ENCODE measurements at places on chromosomes 3 and 15. TPM values are rescaled to one million over a fixed set of nuclear protein-coding genes. Genes with fewer than 3 reads are reported as not detected.

The UBAP1L gene
- total RNA-seq = 3.3 TPM

DNA sequence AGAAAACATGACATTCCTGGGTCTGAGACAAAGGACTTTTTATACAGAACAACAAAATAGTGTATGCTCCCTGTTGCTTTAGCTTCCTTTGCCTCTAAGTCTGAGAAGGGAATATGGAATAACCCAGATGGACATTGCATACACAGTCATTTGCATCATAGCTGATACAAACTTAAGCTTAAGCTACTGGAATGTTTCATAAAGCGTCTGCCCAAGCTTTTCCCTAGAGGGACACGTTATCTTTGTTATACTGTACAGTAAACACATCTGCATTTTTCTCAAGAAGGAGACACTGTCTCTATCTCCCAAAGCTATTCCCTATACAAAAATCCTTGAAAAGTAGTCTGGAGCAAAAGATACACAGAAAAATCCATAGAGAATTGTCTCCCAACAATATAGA is 775.0 kb downstream of the DIPK2A start:
- no peak for DNase-seq

DNA sequence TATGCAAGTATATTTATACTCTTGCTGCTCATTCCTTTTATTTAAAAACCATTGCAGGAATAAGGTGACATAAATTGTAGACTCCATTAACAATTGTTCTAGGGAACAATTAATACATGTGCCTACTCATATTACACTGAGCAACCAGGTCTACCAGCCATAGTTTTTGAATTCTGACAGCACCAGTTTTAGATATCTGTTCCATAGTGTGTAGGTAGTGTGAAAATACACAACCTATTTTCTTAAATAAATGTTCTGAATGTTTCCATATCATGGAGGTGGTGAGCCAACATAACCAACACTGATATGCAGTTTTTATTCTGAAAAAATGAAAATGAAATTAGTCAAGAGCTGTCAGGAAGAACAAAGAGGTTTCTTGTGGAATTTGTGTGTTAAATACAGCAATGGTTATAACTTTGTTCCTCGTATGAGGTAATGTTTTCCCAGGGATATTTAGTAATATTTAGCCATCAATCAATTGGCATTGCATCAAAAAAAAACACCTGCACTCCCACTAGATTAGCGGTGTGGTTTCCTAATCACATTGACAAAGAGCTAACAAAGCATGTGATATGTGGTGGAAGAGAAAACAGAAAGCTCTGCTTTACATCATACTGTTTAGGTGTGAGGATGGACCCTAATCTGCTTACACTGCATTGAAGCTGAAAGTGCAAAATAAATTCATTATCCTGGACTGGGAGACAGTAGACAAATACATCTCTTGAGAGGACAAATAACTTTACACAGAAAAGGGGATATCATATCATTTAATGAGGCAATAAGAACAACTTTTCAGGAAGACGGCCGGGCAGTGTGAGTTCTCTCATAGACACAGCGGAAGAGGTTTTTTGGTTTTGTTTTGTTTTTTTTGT is 369.5 kb upstream of the THBS1 start:
- DNase-seq = no peak

GRCh38 chr3:129950318-129951046 is 24.0 kb upstream of the TRH start:
- DNase-seq = no peak

- DNase-seq = no peak
These were observed 68.0 kb upstream of the NDUFB4 start for GRCh38 chr3:120528163-120528562.

DNA sequence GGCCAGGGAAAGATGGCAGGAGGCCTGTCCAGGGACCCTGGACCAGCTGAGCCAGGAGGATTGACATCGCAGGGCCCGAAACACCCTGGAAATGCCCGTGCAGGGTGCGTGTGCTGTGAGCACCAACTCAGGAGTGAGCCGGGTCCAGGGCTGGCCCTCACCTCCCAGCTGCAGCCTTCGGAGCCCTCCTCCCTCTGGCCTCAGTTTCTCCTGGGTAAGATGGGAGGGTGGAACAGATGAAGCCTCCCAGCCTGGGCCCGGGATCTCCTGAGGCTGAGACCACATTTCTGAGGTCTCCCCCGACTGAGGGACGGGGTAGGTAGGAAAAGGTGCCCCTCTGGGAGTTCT is 5.3 kb upstream of the CALML4 start:
- DNase-seq = no peak

- DNase-seq = no peak
These were observed 262.6 kb upstream of the ZNF385D start for GRCh38 chr3:22013641-22014040.

DNA sequence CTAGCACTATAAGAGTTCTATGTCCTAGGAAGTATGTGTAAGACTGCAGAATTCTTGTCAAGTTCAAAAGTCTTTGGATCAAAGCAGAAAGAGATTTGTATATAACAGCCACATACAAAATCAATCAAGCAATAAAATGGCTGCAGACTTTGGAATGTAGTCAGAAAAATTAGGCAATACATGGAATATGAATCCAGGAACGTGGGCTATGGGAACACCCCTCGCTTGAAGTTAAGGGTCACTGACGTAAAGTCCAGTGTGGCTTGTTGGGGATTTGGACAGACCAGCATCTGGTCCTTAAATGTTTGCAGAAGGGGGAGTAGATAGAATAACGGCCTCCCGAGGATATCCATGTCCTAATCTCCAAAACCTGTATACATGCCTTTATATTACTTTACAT is 178.6 kb downstream of the ADAMTS9 start:
- DNase-seq = no peak

The FBXO40 gene
- not detected for total RNA-seq

DNA sequence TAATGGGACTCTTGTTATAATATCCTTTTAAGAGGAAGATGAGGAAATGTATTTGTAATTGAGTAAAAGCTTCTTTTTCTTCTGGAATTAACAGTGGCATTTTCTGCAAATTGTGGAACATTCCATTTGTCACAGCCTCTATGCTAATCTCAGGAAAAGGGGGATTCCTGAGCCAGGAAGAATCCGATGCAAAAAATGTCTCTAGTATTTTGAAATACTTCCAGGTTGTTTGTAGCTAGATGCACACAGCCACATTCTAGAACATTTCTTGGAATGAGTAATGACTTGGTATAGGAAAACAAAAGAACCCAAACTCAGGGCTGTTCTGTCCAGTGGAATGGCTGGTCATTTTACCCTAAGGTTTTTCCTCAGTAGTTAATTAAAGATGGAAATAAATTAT is 98.5 kb upstream of the SLC2A2 start:
- no peak for DNase-seq

GRCh38 chr15:88998980-88999713 is 86.0 kb upstream of the MFGE8 start:
- DNase-seq = no peak

The SEMA3B gene
- 0.16 TPM for total RNA-seq

- no peak for DNase-seq
These were observed 512.5 kb downstream of the AGBL1 start for GRCh38 chr15:86591994-86592735.

DNA sequence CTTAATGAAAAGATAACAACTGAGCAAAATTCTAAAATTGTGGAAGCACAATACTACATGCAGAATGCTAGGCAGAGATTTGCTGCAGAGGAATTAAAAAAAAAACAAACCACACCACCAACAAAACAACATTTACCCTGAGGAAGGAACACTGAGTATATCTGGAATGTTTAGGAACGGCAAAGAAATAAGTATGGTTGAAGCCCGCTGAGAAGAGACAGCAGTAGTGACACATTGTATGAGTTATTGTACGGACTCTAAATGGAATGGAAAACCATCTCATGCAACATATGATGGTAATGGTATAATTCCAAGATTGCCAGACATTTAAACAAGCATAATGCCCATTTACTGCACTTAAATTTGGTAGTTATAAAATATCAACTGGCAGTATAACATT is 568.2 kb upstream of the CCDC54 start:
- no peak for DNase-seq

The ZIC1 gene
- not detected for total RNA-seq

The CCDC13 gene
- 0.35 TPM for total RNA-seq

DNA sequence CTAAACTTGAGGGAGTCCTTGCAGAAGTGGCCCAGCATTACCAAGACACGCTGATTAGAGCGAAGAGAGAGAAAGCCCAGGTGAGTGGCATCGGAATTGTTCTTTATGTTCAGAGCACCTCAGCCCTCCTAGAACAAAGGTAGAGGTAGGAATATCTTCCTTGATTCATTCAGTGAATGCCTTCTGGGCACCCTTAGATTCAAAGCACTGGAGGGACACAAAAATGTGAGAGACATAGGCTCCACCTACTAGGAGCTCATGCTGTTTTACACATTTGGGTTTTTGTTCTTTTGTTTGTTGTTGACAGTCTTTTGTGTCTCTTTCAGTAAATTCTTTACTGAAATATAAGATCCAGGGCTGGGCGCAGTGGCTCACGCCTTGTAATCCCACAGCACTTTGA is 68.2 kb downstream of the IQGAP1 start:
- DNase-seq = no peak

DNA sequence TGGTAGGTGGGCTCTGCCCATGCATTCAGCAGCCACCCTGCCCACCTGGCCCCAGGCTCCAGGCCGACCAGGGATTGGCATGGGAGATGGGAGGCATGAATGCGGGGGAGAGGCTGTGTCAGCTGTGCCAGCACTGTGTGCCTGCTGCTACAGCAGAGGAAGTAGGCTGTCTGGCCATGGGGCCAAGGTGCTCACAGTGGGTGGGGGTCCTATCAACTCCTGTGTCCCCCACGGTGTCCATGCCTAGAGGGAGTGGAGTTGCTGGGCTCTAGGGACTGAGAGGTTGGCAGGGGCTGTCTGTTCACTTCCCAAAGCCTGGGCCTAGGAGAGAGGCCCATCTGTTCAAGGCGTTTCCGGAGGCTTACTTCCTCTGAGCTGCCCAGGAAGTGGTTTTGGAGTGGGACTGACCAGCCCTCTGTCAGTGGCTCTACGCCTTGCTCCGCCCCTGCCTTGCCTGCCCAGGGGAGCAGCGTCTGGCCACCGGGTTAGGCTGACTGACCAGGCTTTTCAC is 5.8 kb downstream of the PRKCD start:
- no peak for DNase-seq

The FBXL2 gene
- not detected for total RNA-seq

DNA sequence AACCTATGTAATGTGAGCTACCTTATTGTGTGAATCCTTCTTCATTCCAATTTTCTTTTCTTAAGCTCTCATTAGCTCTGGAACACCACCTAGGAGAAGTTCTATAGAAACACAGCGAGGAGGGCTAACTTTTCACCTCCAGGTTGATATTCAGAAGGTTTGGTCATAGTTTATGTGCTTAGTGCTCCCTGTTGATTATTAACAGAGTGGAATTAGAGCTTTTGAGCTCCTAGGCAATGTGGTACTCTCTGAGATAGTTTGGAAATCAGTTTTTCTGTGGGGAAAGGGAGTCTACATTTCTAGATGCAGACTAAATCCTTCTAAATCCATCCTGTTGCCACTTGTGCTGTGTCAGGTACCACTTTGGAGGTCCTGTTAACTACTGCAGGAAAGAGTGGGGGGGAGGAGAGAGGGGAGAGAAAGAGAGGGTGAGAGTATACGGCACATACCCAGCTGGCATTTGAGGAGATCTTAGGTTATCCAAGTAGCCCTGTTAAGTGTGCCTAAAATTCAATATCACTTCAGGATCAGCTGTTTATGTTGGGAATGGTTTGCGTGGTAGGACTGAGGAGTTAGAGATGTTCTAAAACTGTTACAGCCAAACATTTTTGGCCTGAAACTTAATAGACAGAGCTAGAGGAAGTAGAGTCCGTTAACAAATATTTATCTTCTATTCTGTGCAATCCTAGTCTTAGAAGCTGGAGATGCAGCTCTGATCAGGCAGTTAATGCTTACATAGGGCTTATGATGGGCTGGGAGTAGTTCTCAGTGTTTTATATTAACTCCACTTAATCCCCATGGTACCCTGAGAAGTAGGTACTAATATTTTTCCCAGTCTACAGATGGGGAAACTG is 117.5 kb upstream of the PROK2 start:
- DNase-seq = no peak

DNA sequence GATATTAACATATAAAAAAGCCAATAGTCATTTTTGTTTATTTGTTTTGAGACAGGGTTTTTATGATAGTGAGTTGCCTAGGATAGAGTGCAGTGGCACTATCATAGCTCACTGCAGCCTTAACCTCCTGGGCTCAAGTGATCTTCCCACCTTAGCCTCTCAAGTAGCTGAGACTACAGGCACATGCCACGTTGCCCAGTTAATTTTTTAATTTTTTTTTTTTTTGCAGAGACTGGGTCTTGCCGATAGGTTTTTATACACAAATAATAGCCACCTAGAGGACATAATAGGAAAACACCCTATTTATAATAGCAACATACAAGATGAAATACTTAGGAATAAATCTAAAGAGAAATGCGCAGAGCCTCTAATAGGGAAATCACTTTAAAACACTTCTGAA is 13.3 kb downstream of the EIF3J start:
- no peak for DNase-seq

GRCh38 chr15:40352281-40352901 is 1.6 kb downstream of the PHGR1 start:
- DNase-seq = no peak

The ISG20 gene
- 155 TPM for total RNA-seq

DNA sequence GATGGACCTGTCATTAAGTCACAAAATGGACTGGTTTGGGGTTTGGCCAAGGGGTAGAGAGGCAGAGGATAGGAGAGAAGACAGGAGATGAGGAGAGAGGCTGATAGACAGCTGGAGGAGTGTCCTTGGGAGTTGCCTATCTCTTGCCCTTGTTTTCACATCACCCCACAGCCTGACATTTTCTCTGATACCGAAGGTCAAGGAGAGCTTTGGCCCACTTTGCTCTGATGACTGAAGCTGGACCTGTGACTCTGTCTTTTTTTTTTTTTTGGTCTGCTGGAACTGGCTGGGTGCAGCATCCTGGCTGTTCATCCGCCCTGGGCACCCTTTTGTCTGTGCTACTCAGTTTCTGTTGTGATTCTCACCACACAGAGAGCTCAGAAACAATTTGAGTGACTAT is 5.1 kb downstream of the GPD1L start:
- no peak for DNase-seq

The DVL3 gene
- 42.6 TPM for total RNA-seq
